ENCODE measurements at places on chromosomes 6 and 20. TPM values are rescaled to one million over a fixed set of nuclear protein-coding genes. Genes with fewer than 3 reads are reported as not detected.
A peak's percentile ranks its signal among the peaks of the same experiment; 100 is the strongest.

DNA sequence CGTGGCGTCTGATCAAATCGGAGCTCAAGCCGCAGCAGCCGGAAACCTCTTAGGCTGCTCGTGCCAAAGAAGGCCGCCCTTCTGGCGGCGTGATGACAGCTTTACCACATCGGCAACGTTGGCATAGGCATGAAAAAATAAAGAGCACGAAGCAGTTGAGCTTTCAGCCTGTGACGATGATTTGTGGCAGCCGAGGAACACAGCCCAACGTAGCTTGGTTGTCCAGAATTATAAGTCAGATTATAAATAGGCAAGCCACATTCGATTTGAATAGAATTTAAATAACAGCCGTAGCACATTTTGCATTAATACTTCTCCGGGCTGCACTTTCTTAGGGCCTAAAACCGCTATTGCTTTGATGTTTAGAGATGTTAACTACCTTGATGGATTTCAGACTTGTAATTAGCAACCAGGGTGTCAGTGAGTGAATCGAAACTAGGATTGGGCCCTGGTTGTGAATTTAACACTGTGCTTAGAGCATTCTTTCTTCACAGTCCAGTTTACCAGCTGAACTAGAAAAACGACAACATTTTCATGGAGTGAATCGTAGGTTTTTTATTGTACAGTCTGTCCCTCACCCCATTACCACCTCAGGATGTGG is 864 bp upstream of the BCLAF1 start:
- DNase-seq, result peak; percentile 88

DNA sequence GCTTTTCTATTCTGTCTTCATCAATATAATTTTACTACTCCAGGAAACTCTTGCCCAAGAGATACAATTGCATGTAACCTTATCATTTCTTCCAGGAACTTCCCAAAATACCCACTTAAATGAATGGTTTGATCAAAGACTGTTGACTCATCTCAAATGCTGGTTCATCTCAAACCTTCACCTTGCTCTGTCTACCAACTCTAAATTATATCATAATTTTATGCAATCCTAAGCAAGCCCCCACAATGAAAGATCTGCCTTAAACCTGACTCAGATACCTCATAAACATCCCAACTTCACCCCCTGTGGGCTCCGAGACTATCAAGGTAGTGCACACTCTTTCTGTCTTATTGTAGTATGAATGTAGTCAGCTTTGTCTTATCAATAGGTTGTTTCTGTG is 65.5 kb upstream of the GCM1 start:
- DNase-seq, result no peak

Gene IL17F
- not detected for total RNA-seq

- DNase-seq, result no peak
Measured at GRCh38 chr6:84847390-84848160, 83.2 kb upstream of the TBX18 start.

DNA sequence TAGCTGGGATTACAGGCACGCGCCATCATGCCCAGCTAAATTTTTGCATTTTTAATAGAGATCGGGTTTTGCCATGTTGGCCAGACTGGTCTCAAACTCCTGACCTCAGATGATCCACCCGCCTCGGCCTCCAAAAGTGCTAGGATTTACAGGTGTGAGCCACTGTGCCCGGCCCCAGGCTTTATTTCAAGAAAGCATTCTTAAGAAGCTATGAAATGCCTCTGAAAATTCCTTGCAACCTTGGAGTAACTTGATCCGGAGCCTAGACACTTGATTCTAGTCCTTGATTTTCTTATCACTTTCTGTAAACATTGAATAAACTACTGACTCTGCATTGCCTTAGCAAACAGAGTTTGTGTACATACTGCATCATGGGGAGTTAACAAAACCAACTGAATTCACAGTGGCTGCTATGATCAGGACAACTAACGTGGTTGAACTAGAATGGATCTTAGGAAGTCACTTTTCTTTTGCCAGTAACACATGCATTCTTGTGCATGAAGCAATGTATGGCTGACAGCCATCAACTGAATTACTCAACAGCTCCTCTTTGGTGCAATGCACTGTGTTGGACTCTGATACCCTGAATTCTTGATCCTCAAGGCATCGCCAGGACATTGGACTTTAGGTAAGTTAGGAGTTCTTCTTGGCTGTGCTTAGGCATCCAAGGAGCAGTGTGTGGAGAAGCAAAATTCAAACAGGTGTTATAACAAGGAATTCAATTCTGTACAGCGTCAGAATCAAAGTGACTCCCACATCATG is 102.8 kb upstream of the TMEM170B start:
- peak; percentile 75 for DNase-seq

DNA sequence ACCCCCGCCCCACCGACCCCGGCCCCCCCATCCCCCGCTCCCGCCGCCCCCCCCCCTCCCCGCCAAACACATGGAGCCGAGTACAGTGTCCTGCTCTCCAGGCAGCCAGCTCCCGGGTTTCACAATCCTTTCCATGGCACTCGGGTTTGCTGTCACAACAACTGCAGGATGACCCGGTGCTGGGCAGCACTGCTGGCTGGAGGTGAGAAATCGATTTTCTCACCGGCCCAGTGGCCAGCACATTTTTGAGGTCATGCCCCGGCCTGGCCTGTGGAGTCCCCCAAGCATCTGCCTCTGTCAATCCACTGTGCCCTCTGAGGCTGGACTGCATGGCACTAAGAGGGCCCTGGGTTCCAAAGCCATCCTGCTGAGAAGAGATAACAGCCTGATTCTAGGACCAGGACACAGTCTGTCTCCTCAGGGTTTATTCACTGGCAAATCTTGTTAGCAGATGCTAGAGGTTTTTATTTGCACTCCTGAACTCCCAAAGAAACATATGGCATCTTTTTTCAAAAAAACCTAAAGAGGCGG is 129.5 kb downstream of the NFATC2 start:
- DNase-seq, result no peak

GRCh38 chr20:62708591-62709536 is at the start of gene NTSR1:
TSS of gene NTSR1 (plus strand) at chr20:62708836. CDS start at chr20:62709208, 372 bp downstream.
- no peak for DNase-seq

- peak; percentile 80 for DNase-seq
Measured at GRCh38 chr6:21914121-21914973, 320.8 kb downstream of the SOX4 start.

GRCh38 chr6:138261116-138261780 is 43.0 kb upstream of the PBOV1 start:
- DNase-seq, result no peak

DNA sequence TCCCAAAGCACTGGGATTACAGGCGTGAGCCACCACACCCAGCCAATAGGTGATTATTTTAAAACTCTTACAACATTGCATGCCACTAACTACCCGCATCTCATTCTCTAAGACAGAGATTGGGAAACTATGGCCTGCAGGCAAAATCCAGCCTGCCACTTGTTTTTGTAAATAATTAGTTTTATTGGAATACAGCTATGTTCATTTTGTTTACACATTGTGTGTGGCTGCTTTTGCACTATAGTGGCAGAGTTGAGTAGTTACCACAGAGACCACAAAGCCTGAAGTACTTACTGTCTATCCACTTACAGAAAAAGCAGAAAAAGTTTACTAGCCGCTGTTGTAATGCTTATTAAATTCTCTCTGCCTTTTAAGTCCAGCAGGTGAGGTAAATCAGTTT is 16.4 kb upstream of the PKIG start:
- no peak for DNase-seq

All from Peyer's patch (tissue), 4 donors.